ENCODE measurements at places on chromosomes 5 and 9.

DNA sequence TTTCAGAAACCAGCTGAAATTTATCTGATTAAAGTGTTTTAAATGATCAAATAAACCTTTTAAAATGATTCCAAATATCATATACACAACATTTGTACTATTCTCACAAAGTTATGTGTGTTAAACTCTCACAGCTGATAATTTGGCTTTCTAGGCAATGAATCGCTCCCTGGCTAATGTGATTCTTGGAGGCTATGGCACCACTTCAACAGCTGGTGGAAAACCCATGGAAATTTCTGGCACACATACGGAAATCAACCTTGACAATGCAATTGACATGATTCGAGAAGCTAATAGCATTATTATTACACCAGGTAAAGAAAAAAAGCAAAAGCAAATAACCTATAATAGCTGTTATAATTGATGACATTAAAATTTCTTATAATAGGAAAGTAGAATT, 72.4 kb downstream of the NNT start:
- DNase-seq, result no peak

DNA sequence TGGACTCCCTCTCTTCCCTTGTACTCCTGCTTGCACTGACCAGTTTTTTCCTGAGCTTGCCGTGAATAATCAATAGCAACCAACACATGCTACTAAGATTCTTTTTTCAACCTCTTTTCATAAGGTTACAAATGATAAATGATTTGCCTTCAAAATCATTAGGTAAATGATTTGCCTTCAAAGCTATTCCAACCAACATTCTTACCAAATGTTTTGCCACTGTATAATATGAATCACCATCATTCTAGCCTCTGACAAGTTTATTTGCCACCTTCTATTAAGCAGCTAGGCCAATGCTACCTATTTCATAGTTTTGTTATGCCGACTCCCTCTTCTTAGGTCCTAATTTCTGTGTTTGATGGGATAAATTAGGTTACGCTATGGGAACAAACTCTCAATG, 385.1 kb downstream of the DTWD2 start:
- DNase-seq, result no peak

GRCh38 chr9:91873637-91874051, 76.4 kb downstream of the ROR2 start:
- no peak for DNase-seq

- DNase-seq, result peak; percentile 5
These were observed 57.5 kb downstream of the ZNF510 start for GRCh38 chr9:96720435-96720834.

- DNase-seq, result no peak
These were observed at the start of gene RANBP3L for GRCh38 chr5:36301858-36302603. Gene RANBP3L (minus strand): TSS chr5:36301902. CDS start chr5:36301416, 486 bp downstream.

GRCh38 chr5:32523625-32524024, 61.7 kb upstream of the SUB1 start:
- no peak for DNase-seq

GRCh38 chr9:7982907-7983306, 183.3 kb upstream of the DMAC1 start:
- no peak for DNase-seq

- DNase-seq, result no peak
These were observed 59.6 kb downstream of the TSTD2 start for GRCh38 chr9:97573482-97574073.

GRCh38 chr5:136128481-136128880, 4.2 kb upstream of the SMAD5 start:
- no peak for DNase-seq

- no peak for DNase-seq
These were observed 122.4 kb downstream of the MVB12B start for GRCh38 chr9:126448865-126449577.

GRCh38 chr5:113514289-113514635, 768 bp downstream of the YTHDC2 start:
- DNase-seq, result peak; percentile 17

DNA sequence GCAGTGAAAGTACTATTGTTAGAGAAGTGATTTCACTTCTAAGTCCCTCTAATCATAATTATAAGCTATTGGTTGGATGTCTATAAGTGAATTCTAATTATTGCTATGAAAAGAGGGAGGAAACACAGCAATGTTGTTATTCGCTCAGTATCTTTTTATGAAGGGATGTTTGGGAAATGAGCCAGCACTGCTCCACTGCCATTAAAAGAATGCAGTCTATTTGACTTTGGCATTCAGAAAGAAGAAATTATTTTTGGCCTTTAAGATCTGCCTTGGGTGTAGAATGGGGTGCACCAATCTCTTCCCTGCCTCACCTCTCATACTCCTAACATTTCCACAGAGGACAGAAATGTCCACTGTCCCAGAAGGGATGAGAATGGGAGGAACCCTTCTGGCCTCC, 332.0 kb downstream of the SPATA31D1 start:
- DNase-seq, result no peak

GRCh38 chr5:31392061-31392460, 139.8 kb downstream of the DROSHA start:
- DNase-seq, result no peak

DNA sequence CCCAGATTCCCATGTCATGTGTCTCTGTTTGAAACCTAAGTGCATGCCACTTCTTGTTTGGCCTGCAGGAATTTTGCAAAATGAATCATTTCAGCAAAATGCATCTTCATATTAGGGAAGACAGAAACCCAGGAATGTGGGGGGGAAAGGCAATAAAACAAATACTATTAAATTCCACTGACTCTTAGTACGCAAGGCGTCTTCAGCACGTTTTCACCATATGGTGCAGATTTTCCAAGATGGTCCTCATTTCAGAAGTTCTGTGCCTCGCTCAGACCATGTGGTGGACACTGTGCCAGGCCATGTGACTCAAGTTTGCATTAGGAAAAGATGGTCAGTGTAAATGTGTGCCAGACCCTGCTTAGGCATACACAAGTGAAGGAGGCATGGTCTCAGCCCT, 184.0 kb downstream of the ACTL7B start:
- DNase-seq, result no peak

DNA sequence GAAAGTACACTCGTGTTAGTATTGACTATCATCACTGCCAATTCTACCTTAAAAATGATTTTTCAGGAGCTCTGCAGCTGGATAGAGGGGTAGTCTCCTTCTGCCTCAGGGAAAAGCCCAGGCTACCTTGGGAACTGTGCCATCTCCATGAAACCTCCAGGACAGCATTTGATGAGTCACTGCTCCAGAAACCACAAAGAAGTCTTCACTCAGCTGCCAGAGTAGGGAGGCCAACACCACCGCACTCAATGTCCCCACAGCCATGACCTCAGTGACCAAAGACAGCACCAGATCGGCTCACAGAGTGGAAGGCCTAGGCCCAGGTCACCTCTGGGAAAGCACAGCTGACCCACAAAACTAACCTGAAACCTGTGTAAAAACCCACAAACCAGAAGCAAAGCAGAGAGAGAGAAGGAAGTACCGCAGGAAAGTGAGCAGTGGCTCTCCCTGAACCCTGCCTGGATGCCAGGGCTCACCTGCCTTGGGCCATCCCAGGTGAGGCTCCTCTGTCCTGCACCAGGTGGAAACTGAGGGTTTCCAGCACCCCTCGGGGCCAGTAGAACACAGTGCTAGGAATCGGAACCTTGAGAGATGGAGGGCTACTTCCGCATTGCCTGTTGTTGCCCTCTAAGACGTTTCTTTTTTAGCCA, 30.0 kb downstream of the S1PR3 start:
- DNase-seq, result no peak

DNA sequence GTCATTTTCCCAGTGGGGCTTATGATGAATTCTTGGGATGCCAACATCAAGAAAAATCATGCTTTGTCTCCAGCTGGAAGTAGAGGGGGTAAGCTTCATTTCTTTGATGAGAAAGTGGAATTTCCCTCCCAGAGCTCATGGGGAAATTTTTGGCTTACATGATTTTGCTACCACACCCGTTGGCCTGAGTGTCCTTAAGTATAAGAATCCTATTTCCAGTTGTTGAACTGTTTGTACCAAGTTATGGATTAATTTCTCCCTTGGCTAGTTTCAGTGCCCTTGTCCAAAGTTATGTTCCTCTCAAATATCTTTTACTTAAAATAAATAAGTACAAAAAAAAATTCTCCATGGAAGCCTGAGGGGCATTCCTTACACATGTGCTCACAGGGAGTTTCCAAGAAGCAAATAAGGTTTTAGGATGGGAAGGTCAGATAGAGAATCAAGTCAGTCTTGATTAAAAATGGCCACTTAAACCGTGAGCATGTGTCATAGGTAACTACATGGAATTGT, 82.3 kb downstream of the PTCD2 start:
- no peak for DNase-seq

- no peak for DNase-seq
These were observed 7.9 kb upstream of the MED27 start for GRCh38 chr9:132087438-132088030.

DNA sequence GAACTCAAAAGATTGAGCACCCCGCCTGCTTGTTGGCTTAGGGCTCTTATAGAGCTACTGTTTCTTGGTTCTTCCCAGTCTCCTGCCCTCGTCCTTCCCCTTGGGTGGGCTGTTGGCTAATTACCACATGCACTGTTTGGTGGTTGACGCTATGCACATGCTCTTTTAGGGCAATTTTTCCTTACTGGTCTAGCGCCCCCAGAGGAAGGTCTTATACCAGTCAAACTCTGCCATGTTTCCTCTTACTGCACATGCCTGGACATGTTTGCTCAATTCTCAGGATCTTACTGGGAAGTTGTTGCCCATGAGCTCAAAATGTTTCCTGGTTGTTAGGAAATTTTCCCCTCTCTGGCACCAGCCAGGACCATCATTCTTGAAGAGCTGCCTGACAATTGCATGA, 101.9 kb downstream of the SLC28A3 start:
- peak; percentile 69 for DNase-seq

- DNase-seq, result no peak
These were observed 25.4 kb upstream of the TOMM5 start for GRCh38 chr9:37617832-37618231.

DNA sequence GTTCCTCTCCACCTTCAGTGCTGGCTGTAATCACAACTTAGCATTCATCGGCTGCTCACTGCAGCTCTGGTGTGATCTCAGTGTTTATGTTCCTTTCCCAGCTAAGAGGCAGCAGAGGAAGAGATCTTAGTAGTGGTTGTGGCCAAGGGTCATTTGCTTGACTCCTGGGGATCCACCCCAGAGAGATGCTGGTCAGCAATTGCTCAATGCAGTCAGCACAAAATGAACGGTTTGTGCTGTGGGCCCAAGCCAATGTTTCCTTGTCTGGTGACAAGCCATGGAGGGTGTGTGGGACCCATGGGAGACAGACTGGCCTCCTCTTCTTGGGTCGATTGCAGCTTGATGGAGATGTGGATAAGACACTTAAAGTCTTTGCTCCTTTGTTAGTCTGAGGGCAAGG, 16.1 kb upstream of the FRMD3 start:
- no peak for DNase-seq

DNA sequence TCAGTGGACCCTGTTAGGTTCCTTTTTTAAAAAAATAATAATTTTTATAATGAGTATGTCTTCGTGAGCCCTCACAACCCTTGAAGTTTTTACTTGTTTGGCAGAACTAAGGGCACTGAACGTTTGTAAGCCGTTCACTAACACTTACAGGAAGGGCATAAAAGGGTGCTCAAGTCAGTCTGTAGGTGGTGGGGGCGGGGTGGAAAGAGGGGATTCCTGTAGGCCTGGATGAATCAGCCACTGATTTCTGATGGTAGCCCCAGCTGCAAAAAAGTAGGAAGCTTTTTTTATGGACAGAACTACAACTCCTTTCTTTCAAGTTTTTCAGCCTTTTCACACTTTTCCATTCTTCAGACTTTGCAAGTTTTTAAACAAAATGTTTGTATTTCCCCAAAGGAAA, 35.8 kb downstream of the PIK3R1 start:
- no peak for DNase-seq

DNA sequence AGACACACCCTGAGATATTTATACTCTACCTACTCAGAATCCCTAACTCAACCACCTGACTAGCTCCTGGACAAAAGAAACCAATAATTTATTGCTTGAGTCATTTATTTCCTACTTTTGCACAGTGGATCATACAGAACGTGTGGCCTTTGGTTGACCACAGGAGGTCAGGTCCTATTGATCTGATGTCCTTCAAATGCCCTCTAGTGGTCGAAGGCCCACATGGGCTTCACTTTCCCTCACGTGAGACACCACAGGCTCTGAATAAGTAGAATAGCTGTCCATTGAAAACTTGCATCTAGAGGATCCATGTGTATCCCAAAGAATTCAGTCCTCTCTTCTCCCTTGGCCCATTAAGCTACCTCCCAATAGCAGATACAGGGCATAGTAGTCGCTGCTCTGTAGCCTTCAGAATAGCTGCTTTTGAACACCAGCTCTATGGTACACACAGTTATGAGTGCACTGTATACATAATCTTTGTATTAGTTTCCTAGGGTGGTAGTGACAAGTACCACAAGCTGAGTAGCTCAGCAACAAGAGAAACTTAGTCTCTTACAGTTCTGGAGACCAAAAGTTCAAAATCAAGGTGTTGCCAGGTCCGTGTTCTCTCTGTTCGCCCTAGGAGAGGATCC, 177.6 kb upstream of the SMARCA2 start:
- DNase-seq, result peak; percentile 41

DNA sequence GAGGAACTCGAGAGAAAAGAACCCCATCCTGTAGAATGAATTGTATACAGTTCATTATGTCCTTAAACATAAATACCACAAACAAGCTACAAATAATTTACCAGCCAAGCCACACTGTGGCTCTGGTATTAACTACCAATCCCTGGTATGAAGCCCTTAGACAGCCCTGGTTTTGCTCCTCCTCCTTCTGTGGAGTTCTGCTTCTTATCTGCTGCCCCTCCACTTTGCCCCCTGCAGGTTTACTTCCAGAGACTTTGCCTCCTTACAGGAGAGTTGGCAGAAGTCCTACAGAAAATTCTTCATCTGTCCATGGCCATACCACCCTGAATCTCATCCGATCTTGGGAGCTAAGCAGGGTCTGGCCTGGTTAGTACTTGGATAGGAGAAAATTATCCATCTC, 219.8 kb downstream of the ACTL7B start:
- DNase-seq, result no peak

DNA sequence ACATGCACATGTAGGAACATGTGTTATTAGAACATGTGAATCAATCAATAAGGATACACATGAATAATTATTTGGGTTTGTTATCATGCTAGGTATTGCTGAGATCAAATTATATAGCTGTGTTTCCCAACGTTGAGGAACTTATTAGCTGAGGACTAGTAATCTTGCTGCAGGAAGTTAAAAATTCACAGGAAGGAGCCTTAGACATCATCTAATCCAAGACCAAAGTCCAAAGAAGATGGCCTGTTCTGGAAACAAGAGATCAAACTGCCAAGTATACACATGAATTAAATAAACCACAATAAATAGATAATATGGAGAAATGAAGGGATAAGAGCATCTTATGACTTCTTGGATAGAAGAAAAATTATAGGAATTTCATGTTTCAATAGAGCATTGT, 19.9 kb downstream of the POU5F2 start:
- no peak for DNase-seq

GRCh38 chr5:135124128-135124527, 90.1 kb upstream of the PITX1 start:
- DNase-seq, result no peak

DNA sequence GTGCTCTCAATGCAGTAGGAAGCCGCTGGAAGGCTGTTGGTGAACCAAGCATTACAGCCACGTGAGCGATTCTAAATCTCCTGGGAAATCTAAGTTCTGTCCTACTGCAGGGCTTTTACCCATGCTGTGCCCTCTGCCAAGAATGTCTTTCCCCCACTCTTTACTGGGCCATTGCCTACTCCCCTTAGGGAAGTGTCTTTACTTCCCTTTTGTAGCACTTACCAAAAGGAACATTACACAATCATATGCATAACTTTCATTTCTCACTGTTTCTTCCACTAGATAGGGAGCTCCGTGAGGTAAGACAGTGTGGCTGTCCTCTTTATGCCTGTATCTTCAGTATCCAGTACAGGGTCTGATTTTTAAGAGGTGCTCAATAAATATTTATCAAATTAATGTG, 241.7 kb upstream of the NR4A3 start:
- peak; percentile 21 for DNase-seq
